ENCODE measurements at places on chromosomes 2 and 18.

DNA sequence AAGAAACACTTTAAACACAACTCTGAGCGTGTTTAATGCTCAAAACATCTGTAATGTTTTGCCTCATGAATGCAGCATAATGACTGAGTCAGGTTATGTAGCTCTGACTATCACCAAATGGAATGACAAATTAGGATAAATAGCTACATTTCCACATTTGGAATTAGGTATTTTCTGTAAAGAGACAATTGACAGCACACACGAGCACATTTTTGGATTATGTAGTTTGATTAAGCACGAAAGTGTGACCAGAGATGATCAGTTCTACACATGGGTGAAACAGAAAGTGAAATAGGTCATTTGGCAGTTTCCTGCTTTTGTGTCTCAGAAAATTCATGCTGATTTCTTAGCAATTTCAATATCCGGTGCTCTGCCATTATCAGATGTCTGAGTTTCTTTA is 29.0 kb downstream of the LPIN1 start:
- DNase-seq: no peak

GRCh38 chr2:241637795-241638660 is 535 bp downstream of the ATG4B start:
- DNase-seq: no peak

DNA sequence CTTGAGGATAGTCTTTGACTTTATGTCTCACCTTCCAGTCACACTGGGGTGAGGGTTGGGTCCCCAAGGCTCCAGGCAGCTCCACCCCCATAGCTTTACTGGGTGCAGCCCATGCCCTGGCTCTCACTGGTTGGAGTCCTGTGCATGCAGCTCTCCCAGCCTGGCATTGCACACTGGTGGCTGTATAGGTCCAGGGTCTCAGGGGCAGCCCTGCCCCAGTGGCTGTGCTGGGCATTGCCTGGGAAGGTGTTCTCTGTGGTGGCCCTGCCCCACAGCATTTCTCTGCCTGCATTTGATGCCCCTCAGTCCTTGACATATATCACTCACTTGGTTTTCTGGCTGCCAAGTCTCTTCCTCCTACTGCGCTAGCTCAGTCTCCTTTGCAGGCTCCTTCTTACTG is 21.2 kb downstream of the MPHOSPH10 start:
- no peak for DNase-seq

DNA sequence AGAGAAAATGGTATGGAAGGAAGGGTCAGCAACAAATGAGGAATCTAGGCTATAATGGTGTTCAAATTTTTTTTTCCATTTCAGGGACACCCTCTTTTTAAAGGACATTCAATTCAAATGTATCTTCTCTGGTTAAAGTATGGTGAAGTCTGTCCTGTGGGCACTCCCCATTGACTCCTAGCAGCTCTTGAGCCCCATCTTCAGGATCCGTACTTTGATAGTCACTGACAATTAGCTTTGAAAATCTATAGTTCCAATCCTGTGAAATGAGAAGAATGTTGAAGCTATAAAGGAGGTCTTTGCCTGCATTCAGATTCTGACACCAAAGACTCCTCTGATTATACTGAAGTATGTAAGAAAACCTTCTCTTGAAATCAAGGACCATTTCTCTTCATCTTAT is 43.3 kb downstream of the KCNH7 start:
- DNase-seq: no peak

DNA sequence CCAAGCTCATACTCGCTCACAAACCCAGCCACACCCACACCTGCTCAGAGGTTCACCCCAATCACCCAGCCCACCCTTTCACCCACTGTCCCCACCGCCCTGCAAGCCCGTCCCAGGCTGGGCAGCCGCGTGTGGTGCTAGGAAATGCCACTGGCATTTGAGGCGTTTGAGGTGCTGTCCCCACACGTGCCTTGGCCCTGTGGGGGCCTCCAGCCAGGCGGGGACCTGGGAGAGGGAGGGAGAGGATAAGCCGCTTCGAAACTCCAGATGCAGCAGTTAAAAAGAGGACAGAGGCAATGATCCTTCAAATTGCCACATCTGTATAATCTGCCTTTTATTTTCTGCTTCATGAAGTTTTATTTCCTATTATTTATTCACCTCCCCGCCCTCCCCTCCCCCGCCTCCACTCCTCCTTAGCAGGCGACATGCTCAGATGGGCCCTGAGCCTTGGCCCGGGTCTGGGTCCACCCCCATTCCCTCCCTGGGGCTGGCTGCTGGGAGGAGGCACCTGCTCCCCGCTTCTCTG is 35.9 kb downstream of the PSD4 start:
- no peak for DNase-seq

DNA sequence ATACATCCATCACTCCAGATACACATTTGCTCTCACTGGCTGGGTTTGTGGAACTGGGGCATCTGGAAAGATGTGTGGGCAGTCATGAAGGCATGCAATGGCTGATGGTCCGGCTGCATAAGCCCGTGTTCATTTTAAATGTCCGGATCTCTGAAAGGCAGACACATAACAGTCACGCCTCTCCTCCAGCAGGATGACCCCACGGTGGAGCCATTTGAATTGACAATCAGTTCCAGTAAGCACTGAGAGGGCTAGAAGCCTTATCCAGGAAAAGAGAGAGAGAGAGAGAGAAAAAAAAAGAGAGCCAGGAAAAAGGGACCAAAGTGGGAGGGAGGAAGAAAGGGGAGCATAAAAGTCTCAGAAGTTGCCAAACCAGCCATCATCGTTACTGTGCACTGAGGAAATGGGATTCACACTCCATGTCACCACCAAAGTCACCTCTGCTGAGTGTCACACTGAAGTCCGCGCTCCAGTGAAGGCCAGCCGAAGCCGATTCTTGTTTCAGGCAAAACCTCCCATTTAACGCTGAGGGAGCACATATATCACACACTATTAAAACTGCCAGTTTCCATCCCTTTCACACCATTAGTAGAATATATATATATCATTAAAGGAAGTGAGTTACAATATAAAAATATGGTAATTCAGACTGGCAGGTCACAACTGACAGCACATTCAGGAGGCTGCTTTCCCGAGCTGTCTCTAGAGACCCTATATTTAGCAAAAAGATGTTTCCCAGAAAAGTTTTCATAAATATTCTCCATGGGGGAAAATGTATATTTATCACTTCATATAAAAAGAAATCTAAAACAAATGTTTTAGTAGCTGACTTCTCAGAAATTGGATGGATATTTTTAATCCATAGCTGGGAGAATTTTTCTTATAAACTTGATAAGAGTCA is 142.0 kb downstream of the ACTR3 start:
- no peak for DNase-seq

GRCh38 chr18:57813245-57813644 is 10.1 kb upstream of the ATP8B1 start:
- DNase-seq: no peak

DNA sequence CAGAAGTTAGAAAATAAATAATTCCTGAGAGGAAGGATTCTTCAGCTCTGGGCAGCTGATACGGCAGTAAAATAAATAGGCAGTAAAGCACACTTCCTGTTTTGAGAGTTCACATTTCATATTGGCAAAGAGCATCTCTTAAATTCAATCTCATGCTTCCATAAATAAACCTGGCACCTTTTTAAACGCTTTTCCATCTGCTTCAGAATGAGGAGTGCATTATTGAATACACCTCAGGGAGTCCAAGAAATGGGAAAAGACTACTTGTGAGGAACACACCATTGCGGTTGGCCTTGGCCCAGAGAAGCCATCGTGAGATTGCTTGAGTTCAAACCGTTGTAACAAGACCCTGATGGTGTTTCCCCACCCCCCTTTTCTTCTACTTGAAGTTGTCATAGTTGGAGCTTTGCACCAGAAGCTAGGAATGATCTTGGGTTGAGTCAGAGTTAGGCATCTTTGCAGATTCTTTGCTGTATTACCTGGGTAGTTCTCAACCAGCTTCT is 123.9 kb downstream of the RDH14 start:
- DNase-seq: no peak

- no peak for DNase-seq
Observed at GRCh38 chr2:232333361-232334135, 45.0 kb upstream of the ALPP start.

All from NCI-H2081 treated with DMSO at 0.1 percent for 48 hours (cell line).